ENCODE measurements at places on chromosomes 6 and 20. TPM values are rescaled to one million over a fixed set of nuclear protein-coding genes. Genes with fewer than 3 reads are reported as not detected.
A peak's percentile ranks its signal among the peaks of the same experiment; 100 is the strongest.

NRSN1 gene
- total RNA-seq = not detected

EPHA7 gene
- 0.12 TPM for total RNA-seq

L3MBTL1 gene
- total RNA-seq = 4.9 TPM

MEI4 gene
- not detected for total RNA-seq

TNNC2 gene
- not detected for total RNA-seq

ANKRD6 gene
- 9.9 TPM for total RNA-seq

MLN gene
- total RNA-seq = not detected

HLA-DRA gene
- total RNA-seq = 38.7 TPM

DNPH1 gene
- 40.2 TPM for total RNA-seq

FHL5 gene
- total RNA-seq = 1.8 TPM

DYNLT2 gene
- 0.84 TPM for total RNA-seq

KHDRBS2 gene
- total RNA-seq = 0.12 TPM

COL11A2 gene
- total RNA-seq = 0.32 TPM

MRPL14 gene
- total RNA-seq = 47.4 TPM

- ATAC-seq = no peak
Observed at GRCh38 chr6:29608131-29608530, 23.2 kb downstream of the OR2H2 start.

DNA sequence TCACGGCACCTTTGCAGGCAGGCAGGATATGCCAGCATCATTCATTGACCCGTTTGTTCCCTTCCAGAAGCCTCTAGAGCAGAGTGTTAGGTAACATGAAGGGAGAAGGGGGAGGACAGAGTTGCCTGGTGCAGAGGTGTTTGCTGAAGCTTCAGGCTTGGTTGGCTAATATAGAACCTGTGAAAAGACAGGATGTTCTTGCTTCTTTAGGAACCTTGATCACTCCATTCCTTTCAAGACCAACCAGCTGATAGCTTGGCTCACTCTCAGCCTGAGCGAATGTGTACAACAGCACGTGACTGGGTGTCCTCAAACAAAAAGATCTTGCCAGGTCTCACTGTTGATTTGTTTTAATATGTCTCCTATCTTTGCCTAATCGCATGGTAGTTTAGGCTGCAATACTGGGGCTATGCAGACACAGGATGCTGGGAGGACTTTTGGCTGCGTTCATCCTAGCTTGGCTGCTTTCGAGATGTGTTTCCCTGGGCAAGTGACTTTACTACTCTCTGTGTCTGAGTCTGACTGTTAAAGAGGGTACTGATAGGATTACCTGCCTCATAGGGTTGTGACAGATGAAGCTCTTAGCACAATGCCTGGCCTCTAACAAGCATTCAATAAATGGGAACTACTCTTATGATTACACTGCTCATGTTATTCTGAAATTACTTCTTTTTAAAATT is 16.0 kb downstream of the SHLD1 start:
- no peak for ATAC-seq

- no peak for ATAC-seq
Observed at GRCh38 chr20:51688600-51689244, 79.5 kb downstream of the ATP9A start.

GRCh38 chr6:95352064-95352795 is 225.1 kb upstream of the MANEA start:
- no peak for ATAC-seq

- no peak for ATAC-seq
Observed at GRCh38 chr6:78561015-78561414, 306.3 kb upstream of the IRAK1BP1 start.

- no peak for ATAC-seq
Observed at GRCh38 chr6:43956478-43956877, 170.8 kb downstream of the MRPL14 start.

- ATAC-seq = peak; percentile 31
Observed at GRCh38 chr20:53872561-53873229, 197.7 kb downstream of the BCAS1 start.

DNA sequence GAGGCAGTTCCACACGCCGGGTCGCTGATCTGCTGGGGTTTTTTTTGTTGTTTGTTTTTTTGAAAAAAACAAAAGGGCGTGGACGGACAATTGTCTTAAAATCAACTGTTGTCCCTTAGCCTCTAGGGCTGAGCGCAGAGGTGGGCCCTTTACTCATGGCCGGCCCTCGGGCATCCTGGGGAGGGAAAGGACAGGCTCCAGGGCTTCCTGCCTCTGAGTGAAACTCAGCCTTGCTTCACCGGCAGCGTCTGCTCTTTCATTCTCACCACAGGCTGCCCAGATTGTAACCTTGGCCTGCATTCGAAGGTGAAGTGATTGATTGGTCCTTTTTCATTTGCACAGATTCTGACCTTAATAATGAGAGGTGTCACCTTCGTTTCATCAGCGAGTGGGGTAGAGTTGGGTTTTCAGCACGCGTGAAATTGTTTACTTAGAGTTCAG is 797 bp downstream of the SMIM13 start:
- ATAC-seq = no peak

- no peak for ATAC-seq
Observed at GRCh38 chr20:35434085-35435005, 3.7 kb downstream of the GDF5 start.

GRCh38 chr6:122713138-122713537 is 66.4 kb upstream of the FABP7 start:
- ATAC-seq = no peak

GRCh38 chr6:26183581-26184366 is 96.5 kb downstream of the HFE start:
- peak; percentile 86 for ATAC-seq

- no peak for ATAC-seq
Observed at GRCh38 chr6:42042108-42042507, 8.2 kb upstream of the TAF8 start.

DNA sequence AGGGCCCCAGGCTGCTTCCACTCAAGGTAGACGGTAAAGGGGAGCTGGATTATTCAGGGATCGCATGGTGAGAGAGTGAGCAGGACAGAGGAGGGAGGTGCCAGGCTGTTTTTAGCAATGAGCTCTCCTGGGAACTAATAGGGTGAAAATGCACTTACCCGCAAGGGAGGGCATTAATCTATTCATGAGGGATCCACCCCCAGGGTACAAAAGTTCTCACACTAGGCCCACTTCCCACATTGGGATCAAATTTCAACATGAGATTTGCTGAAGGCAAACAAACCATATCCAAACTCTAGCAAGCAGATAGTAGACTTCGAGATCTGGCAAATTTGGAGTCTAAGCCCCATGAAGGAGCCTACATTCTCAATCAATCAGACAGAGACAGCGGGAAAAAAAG is 408.6 kb downstream of the RNF144B start:
- no peak for ATAC-seq

DNA sequence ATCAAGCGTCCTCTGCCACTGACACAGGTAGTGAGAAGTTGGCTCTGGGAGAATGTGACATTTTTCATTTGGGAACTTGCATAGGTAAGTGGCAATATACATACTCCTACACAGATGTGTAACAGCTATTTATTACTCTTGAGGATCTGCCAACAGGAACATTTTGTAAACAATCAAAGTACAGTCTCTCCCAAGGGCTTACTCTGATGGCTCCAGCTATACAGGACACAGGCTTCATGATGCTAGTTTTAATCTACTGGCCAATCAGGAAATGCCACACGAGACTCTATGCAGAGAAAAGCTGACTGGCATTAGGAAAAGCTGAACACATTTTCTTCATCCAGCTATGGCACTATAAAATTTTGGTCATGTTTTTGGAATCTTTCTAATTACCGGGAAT is 57.8 kb downstream of the POPDC3 start:
- ATAC-seq = no peak

DNA sequence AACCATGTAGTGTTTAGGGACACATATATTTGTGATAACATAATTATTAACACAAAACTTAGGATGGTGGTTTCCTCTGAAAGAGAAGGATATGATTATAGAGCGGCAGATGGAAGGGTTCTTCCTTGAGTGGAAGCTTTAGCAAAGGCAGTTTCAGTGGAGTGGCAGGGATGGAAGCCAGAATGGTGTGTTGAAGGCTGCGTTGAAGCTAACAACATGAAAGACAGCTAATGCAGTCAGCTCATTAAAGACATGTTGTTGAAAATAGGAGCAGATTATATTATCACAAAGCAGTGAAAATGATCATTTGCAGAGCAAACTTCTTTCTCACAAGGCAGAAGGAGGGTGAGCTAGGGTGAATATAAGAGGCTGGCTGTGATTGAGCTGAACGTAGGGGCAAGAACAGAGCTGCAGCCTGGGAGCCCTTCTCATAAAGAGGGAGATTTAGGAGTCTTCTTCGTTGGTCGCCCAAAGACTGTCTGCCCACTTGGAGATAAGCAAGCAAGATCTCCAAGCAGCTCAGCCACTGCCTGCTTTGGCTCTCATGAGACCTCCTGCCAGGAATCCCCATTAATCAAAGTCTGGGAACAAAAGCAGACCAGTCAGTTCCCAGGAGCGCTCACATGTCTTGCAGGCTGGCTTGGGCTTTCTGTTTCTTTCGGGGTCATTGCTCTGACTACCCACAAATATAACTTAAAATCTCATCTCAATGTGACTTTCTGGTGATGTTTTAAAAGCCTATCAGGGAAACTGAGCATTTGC is 2.6 kb upstream of the ANKRD6 start:
- no peak for ATAC-seq

GRCh38 chr20:58513580-58514285 is 1.5 kb downstream of the APCDD1L start:
- no peak for ATAC-seq

DNA sequence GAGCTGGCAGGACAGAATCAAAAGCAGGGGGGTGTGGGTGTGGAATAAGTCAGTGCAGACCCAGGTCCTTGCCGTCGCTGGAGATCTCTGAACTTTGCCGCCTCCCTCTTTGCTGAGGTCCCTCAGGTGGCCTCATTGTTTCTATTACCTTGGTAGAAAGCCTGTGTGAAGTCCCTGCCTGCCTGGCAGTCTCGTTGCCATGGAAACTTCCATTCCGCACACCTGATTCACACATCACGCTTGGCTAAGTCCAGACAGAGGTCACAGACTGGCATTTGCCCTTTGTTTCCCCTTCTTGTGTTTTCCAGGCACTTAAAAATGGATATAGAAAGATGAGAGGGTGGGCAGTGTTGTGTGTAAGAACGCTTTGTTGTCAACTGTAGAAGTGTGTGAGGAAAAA is 260.6 kb downstream of the PRL start:
- ATAC-seq = no peak

- ATAC-seq = no peak
Observed at GRCh38 chr20:58523971-58524315, 8.7 kb upstream of the APCDD1L start.

DNA sequence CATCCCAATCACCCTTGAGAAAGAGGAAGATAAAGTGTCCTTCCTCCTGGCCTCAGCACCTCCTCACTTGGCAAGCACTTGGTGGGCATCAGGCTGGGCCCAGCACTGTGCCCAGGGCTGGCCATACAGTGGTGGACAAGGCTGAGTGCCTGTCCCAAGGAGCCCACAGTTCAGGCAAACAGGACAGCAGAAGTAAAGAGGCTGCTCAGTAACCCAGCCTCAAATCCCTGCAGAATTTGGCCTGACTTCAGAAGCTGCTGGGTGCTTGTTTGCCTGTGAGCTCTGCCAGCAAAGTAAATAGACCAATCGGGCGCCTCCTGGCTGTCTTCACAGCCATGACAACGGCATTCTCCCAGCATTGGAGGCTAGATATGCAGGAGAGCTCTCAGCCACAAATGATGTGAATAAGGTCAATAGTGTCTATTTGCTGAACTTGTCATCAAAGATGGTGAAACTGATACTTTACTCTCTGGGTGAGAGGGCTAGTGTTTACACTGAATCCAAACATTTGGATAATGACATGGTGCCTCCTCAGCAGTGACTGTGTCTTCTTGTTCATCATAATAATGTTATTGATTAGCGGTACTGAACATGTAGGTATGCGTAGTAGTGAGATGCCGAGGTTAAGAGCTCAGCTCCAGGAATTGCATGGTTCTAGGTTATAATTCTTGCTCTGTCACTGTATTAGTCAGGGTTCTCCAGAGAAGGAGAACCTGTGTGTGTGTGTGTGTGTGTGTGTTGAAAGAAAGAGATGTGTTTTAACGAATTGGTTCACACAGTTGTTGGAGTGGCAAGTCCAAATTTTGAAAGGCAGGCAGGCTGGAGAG is 36.9 kb upstream of the FANCE start:
- ATAC-seq = peak; percentile 64

All from esophagus mucosa (tissue), 1 donor.